NCI-H1048 (cell line): ENCODE measurements at places on chromosomes 16 and 17.

DNA sequence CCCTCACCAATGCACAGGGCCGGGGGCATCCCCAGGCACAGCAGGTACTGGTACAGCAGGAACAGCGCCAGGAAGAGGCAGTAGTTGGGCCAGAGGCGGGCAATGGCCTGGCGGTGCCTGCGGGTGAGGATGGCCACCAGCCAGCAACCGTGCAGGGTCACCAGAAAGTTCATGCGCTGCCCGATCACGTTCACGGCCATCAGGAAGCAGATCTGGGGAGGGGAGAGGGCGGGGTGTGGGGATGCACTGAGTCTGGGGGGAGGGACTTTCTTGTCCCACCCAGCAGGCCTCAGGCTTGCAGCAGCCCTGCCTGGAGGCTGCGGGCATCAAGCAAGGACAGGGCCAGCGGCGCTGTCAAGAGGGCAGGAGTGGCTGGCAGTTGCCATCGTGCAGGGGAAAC, 25.4 kb downstream of the CTU2 start:
- no peak for DNase-seq

DNA sequence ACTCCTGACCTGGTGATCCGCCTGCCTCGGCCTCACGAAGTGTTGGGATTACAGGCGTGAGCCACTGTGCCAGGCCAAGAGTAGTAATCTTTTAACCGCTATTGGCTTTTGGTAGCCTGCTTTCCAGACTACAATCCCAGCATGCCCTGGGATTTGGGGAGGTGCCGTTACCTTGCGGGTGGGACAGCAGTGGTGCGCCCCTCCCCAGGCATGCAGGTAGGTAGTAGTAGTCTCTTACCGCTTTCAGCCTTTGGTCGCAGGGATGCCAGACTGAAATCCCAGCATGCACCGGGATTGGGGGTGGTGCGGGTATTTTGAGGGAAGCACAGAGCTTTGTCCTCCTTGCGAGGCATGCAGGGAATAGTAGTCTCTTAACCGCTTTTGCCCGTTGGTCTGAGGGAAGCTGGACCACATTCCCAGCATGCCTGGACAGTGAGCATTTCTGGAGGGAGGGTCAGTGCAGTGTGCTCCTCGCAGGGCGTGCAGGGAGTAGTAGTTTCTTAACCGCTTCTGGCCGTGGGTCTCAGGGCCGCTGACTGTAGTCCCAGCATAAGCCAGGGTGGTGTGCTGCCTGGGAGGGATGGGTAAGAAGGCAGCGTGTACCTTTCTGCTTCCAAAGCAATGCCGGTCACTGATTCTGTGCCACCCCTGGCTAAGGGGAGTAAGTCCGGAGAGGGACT, 1686.8 kb downstream of the TP53TG3F start:
- DNase-seq = no peak

GRCh38 chr17:63276821-63277220, 169.3 kb downstream of the CYB561 start:
- DNase-seq = no peak

GRCh38 chr16:4697848-4698291, 4.5 kb downstream of the NUDT16L1 start:
- no peak for DNase-seq

DNA sequence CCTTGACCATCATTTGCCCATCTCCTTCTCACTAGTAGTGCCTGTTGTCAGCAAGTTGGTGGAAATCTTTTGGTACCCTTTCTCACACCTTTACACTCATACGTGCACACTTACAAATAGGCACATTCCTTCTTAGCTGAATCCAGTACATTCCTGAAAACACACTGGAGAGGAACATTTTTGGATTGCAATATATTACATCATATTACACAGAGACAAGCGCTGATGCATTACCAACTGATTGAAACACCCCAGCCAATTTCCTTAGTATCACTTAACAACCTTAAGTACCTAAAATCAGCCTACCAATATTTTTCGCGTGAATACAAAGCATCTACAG, 64.1 kb downstream of the PLCG2 start:
- DNase-seq = no peak

GRCh38 chr16:27474921-27475320, 72.9 kb downstream of the IL21R start:
- no peak for DNase-seq

- DNase-seq = no peak
Observed at GRCh38 chr17:40122136-40122998, 596 bp downstream of the MSL1 start.

- DNase-seq = no peak
Observed at GRCh38 chr16:84610376-84610775, 7.5 kb downstream of the COTL1 start.

DNA sequence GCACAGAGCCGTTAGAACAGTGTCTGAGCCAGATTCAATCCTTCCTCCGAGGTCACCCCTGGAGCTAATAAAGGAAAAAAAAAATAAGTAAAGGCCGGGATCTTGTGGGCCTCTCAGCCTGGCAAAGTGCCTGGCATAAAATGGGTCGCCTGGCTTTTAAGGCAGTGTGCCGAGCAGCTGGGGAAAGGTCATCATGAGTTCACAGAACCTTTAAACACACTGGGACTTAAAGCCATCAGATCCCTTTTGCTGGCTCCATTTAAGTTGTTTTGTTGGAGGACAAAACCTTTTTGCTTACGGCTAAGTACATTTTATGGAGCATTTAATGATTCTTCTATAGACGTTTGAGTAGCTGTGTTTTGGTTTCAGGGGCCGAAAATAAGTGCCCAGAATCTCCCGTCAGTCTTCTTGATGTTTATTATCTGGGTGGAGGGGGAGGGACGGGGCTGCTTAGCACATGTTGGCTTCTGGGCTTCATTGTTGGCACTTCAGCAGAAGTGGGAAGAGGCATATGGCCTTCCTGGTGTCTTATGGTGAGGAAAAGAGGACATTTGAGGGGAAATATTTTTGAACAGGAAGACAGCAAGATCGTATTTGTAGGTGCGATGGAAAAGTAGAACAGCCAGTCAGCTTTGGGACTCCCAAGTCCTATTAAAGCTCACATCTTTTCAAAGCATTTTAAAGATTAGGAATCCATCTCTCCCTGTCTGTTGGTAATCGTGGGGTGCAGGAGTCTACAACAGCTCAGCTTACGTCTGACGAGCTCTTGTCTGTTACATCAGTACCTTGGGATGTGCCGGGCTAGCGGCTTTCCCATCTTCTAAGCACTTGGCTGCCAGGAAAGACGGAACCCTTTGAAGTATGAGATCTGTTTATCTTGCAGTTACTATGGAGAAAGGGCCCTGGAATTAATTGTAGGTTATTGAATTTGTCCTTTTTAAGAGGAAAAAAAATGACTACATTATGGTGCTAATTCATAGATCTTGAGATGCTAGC, 31.1 kb downstream of the RBFOX1 start:
- DNase-seq = no peak

- no peak for DNase-seq
Observed at GRCh38 chr16:8044796-8045195, 545.5 kb downstream of the TMEM114 start.

- DNase-seq = no peak
Observed at GRCh38 chr16:72532906-72533410, 361.0 kb upstream of the PMFBP1 start.

- peak; percentile 60 for DNase-seq
Observed at GRCh38 chr17:44308320-44308818, at the start of gene RUNDC3A. Gene RUNDC3A (plus strand): TSS chr17:44308601. CDS start chr17:44308833, 232 bp downstream.

DNA sequence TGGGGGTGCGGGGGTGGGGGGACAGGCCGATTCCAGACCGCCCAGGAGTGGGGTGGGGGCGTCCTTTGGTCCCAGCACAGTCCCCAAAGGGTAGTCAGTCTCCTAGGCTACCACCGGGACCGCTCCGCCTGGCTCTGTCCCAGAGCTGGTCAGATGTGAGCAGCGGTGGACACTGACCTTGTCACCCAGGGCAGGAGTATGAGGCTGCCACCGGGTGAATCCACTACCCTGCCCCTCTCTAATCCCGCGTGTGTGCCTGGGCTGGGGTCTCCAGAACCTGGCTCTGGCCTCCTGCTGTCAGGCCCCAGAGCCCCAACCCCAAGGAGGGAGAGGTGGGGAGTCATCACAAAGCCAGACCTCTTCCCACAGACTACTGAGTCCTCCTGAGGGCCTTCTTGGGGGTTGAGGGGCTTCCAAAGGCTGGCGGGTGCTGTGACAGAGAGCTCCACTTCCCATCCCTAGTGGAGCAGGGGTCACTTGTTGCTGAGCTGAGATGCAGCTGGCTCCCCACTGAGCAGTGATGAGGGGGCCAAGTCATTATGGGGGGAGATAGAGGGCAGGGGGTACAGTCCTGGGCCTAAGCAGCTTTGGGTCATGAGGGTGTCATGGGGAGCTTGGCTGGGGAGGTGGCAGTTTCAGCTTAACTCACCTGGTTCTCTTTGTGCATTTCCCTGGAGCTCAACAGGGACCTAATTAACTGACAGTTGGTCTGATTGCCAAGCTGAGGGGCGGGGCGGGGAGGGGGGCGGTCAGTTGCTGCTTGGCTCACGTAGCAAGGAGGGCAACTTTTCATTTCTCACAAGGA, 1.2 kb downstream of the PPP1R1B start:
- no peak for DNase-seq

GRCh38 chr17:1953831-1954230, 71.3 kb downstream of the RTN4RL1 start:
- DNase-seq = no peak

GRCh38 chr17:82793974-82794630, 42.2 kb downstream of the TBCD start:
- no peak for DNase-seq

DNA sequence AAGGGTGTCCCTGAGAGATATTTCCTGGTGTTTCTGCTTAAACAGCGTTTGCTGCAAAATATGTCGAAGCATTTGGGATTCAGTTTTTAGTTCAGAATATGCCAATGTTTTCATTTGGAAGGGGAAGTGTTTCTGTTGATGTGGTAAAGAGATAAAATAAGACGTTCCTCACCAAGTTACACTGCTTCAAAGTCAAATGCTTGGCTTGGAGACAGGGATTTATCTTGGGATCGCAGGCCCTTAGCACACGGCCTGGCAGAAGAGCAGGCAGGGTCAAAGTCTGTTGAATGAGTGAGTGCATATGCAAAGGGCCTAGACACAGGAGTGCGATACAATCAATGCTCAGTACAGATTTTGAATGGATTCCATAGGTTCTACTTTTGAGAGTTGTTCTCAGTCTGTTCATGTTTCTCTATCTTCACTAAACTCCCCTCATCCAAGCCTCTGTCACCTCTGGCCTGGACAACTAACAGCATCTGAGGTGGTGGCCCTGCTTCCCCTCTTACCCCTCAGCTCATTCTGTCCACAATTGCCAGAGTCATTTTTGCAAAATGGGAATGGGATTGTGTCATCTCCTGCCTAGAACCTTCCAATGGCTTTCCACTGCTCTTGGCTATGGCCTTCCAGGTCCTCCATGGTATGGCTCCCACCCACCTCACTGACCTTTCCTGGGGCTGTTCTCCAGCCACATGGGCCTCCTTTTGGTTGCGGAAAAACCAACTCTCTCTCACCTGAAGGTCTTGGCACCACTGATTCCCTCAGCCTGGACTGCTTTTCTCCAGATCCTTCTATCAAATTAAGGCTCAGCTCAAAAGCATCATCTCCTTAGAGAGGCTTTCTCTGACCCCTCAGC, 3.2 kb downstream of the DEXI start:
- no peak for DNase-seq

GRCh38 chr17:80248894-80249710, 11.6 kb upstream of the RNF213 start:
- DNase-seq = no peak

GRCh38 chr17:67711916-67712315, 5.8 kb upstream of the NOL11 start:
- no peak for DNase-seq

GRCh38 chr16:82881516-82881915, 254.7 kb downstream of the CDH13 start:
- DNase-seq = no peak

DNA sequence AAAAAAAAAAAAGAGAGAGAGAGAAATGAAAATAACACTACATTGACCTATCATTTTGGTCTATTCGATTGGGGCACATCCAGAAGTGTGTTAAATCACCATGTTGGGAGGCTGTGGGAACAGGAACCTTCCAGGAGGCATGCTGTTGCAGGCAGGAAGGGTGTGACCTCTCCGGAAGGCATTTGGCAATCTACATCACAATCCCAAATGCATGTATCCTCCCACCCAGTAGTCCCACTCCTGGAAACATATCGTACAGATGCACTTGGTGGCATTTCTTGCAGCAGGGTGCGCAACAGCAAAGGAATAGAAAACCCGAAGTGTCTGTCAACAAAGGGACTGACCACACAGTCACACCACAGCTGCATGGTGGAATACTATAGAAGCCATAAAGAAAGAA, 7.9 kb downstream of the PLLP start:
- DNase-seq = no peak

DNA sequence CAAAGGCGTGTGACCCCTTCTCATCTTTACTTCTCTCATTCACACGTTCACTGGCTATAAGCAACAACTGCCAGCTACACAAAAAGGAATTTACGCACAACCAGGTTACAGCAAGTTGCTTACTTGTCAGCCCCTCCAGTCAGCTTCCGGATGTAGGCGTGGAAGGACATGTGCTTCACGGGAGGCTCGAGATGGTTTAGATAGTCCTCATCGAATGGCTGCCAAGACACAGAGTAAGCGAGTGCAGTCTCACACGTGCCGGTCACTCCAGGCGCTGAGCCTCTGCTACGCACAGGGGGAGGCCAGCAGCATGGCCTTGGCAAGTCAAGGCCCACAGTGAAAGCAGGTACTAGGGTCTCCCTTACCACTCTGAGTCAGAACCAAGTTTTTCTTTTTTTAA, 28.3 kb downstream of the NPLOC4 start:
- no peak for DNase-seq

DNA sequence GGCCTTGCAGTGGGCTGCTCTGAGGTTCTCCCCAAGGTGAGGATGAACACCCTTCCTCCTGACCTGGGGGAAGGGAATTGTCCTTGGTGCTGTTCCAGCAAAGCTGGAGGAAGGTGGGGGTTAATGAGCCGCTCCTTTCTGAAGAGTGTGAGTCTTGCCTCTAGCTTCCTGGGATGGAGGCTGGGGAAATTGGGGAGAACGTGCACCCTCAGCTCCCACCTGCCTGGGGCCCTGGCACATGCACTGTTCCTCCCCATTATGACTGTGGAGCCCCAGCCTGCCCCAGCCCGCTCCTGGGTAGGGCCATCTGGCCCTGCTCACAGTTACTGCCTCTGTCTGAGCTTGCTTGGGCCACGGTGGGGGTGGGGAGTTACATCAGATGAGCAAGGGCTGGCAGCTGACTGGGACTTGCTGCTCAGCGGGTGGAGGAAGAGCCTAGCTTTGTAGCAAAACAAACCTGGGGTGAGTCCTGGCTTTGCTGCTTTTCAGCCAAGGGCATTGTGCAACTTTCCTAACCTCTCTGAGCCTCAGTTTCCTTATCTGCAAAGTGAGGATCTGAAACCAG, 11.1 kb downstream of the TNS4 start:
- no peak for DNase-seq
